ENCODE measurements at places on chromosomes 16 and 17.

DNA sequence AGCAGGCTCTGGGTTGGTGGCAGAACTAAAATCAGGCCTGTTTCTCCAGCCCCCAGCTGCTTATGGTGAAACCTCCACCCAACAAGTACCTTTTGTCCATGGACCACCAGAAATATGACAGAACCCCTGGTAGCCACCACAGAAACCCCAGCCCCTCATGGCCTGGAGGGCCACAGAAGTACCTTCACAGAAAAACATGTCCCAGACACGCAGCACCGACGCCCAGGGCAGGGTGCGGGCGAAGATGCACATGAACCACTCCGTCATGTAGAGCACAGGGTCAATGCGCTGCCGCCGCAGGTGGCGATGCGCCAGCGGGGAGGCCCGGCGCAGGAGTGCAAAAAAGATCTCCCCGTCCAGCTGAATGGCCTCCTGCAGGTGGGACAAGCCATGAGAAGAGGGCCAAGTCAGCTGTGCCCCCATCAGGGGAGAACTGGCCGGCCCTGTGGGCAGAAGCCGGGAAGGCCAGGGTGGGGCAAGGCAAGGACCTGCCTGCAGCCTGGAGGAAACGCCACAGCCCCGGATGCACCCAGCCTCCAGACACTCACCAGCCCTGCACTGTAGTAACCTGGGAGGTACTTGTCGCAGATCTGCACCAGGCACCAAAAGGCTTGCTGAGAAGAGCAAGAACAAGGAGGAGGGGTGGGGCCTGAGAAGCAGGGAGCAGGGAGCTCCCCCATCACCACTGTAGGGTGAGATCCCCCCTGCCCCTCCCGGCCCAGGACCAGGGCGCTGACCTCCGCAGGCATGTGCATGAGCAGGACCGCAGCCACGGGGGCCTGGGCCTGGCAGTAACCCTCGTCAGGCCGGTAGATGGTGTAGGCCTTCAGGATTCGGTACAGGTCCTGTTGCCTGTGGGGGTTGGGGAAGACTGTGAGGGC, 4.1 kb upstream of the CD2BP2 start:
- DNase-seq: no peak

DNA sequence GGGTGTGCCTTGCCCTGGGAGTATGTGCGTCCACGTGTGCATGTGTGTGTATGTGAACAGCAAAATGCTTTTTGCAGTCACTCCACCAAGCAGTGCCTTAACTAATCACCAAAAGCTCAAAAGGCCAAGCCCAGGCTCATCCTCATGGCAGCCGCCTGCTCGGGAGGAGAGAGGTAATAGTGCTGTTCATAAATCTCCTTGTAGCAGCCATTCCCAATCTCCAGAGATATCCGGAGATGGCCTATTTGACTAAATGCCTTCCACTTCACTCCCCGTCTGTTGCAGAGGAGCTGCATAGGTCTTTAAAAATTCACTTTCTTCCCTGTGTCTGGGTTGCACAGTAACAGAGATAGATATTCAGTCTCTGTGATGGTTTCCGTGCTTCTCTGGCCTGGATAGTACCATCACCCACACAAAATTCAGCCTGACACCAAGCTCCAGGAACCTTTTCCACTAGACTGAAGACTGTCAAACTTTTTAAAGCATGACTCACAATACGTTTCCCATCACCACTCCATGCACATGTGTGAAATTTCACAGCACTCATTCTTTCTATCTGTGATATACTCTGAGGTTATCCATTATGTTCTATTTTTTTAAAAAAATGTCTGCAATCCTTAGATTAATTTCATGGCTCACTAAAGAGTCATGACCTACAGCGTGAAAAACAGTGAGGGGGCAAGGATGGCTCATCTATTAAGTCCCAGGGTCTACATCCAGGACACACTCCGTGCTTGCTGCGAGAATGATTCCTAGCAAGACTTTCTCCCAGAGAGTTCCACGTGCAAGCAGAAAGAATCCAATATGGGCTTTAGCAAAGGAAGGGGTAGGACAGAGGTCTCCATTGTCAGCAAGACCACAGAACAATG, 357.8 kb downstream of the GRIN2A start:
- DNase-seq: no peak

- no peak for DNase-seq
Measured at GRCh38 chr17:15490634-15491261, 23.3 kb upstream of the CDRT4 start.

- DNase-seq: no peak
Measured at GRCh38 chr17:65029605-65030336, 26.8 kb downstream of the GNA13 start.

GRCh38 chr16:82382521-82382920, 212.5 kb upstream of the MPHOSPH6 start:
- DNase-seq: no peak

- DNase-seq: no peak
Measured at GRCh38 chr16:878072-878784, 77.7 kb upstream of the GNG13 start.

GRCh38 chr17:37086948-37087347, 138.2 kb downstream of the AATF start:
- DNase-seq: no peak

DNA sequence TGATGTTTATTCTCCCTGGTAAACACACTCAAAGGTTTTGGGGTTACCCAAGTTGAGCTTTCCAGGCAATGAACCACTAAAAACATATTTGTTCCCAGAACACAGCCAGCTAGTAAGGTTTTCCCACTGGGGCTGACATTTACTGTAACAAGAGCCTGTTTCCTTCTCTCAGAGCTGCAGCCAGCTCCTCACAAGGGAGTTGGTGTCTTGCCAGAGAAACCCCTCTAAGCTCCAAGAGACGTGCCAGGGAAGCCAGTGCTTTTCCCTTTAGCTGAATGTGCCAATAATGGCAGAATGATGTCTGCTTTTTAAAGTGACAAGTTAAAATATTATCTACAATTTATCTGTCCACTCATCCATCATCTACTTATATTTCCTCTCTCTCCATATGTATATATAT, 170.8 kb upstream of the RBFOX1 start:
- no peak for DNase-seq

DNA sequence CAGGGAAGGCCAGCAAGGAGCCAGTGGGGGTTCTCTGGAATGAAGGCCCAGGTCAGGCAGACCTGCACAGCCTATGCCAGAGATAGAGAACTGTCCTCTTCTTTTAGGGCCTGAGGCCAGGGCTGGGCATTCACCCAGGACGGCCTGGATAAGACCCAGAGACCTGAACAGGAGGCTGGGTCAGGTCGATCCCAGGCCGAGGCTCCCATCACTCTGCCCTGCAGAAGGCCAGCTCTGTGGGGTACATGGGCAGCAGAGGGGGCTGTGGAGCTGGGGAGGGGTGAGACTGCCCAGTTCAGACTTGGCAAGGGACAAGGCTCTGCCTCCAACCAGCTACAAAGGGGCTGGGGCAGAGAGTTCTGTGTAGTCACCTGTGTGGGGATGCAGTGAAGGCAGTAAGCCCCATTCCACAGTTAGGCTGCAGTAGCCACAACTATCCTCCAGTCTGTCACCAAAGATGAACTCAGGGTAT, 14.6 kb downstream of the HSD11B2 start:
- no peak for DNase-seq

GRCh38 chr17:34246446-34246845, 8.6 kb upstream of the CCL2 start:
- DNase-seq: no peak

- DNase-seq: peak; percentile 89
Measured at GRCh38 chr16:73058616-73059409, 10.9 kb upstream of the ZFHX3 start.

DNA sequence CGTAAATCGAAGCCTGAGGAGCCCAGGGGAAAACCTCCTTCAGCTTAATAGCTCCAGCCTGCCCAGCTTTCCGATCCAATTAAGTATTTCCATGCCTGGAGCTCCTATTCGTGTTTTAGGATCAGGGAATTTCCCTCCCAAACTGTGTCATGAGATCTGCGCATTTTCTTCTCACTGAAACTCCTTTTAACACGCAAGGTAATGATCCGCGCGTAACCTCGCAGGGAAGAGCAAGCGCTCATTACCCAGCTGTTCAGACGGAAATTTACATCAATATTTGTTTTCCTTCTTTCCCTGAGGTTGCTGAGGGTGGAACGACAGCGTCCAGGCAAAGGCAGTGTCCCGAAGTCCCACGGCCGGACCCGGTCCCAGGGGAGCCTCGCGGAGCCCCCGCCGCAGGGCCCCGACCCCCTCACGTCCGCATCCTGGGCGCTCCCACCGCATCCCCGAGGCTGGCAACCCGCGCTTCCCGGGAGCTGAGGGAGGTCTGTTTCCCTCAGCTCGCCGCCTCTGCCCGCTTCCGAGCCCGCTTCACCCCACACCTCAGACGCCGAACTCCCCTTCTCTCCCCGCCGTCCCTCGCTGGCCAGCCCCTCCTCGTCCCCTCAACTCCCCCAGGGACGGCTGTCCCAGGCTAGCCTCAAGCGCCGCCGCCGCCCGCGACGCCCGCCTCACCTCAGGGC, 415 bp downstream of the ABCA5 start:
- DNase-seq: no peak

DNA sequence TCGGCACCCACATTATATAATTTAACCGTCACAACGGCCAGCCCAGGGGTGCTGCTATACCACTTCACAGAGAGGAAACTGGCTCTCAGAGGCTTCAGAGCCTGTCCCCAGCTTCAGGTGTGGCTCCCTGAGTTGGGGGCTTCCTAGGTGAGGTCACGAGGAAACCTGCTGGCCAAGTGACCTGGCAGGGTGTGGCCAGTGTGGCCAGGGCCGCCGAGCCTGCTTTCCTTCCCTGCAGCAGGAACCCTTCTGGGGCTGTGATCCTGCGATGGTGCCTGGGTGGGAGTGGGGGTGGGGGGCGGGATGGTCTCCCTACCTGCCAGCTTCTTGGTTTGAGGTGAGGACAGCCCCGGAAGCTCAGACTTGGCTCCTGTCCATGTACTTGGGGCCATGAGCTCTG, 39.9 kb downstream of the ADCY7 start:
- DNase-seq: peak; percentile 68

- DNase-seq: no peak
Measured at GRCh38 chr17:40065769-40066510, 3.2 kb downstream of the THRA start.

DNA sequence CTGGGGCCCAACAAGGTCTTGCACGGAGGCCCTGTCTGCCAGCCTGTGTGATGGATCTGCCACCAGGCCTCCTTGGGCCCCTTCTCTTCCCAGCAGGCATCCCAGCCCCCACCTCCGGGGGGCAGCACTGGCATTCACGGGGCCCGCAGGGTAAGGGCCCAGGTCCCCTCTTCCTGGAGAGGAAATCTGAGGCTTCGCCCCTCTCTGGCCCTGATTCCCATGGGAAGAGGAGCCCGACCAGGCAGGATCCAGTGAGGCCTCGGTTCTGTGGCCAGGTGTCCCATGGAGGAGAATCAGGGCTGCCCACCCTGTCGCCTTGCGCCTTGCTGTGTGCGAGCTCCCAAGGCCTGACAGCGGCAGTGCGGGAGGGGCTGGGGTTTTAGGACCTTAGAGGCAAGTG, 48.4 kb downstream of the PDPK1 start:
- no peak for DNase-seq

GRCh38 chr16:28845761-28846079, 428 bp downstream of the TUFM start:
- DNase-seq: no peak

DNA sequence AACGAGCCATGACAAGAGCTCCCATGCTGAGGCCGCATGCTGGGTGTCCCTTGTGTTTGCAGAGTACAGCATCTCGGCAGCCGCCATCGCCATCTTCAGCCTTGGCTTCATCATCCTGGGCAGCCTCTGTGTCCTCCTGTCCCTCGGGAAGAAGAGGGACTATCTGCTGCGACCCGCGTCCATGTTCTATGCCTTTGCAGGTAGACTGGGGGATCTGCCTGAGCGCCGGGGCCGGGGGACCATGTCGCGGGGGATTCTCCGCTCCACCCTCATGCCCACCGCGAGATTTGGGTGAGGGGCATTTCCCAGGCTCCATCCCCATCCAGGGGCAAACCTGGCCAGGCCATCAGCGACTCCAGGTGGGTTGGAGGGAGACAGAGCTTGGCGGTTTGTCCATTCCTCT, 10.7 kb downstream of the CACNG1 start:
- DNase-seq: peak; percentile 76

GRCh38 chr17:76253841-76254240, 11.3 kb upstream of the UBALD2 start:
- DNase-seq: no peak

DNA sequence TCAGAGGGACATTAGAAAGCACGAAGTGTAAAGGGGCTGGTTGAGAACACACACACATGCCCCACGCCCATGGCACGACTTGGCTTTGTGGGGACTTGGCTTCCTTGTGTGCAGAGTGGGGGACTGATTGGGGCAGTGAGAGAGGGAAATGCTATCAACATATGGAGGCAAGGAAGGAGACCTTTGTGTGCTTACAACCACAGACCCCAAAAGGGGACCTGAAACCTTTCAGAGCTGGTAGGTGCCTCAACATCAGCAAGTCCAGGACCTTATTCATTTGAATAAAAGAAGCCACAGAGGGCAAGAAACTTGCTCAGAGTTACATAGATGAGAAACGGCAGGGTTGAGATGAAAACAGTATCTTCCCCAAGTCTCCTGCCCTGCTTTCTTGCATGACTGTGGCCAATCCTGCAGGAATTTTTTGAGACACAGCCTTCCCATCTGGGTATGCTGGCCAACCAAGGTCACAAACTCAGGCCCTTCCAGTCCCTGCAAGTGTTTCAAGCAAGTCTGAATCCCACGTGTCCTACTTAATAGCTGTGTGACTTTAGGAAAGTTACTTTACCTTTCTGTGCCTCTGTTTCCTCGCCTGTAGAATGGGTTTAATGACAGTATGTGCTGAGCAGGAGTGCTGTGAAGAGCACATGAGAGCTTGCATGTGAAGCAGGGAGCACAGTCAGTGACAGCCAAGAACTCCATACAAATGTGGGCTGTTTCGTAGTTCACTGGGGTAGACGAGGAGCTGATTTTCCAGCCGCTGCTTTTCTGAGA, 26.2 kb downstream of the C16orf78 start:
- DNase-seq: no peak

DNA sequence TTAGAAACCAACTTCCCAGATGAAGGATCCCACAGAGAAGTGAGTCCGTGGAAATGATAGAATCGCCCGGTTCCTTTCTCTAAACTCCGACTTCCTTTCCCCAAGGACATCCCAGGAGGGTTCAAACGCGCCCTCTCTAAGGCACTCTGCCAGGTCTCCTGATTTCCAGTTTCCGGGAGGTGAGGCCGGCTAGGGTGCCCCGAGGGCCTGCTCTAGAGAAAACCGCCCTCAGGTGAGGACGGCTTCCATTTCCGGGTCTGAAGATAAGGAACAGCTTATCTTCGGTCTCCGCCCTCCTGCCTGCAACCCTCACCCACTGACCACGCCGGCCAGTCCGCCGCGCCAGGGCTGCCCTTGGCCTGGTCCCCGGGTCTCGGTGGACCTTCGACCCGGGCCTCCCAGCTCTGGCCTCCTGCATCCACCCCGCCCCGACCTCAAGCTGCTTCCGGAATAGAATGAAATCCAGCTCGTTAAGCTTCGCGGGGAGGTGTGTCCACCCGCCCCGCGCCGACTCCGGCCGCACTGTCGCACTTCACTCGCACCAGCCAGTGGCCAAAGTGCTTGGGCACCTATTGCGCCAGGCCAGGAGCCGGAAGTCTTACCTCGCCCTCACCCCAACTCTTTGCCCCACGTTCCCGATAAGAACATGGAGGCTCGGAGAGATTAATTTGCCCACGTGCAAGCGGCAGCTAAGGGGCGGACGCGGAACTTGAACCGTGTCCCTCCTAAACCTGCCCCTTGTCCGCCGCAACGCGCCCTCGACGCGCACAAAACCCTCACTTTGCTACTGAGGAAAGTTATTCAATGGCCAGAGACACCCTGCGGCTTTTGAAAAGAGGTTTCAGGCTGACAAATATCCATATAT, 836 bp upstream of the MMP15 start:
- no peak for DNase-seq

All from mesenteric fat pad (tissue), 1 donor.